ENCODE measurements at places on chromosomes 3 and 15. TPM values are rescaled to one million over a fixed set of nuclear protein-coding genes. Genes with fewer than 3 reads are reported as not detected.

Gene MESP2
- total RNA-seq, result 1.9 TPM

Gene TF
- 0.32 TPM for total RNA-seq

Gene SECISBP2L
- total RNA-seq, result 17.8 TPM

Gene NDN
- total RNA-seq, result 36.9 TPM

Gene GOLGA8T
- 0.17 TPM for total RNA-seq

Gene STARD9
- total RNA-seq, result 6.1 TPM

Gene TUSC7
- not detected for total RNA-seq

Gene CYP8B1
- total RNA-seq, result not detected

Gene TRPC1
- total RNA-seq, result 43.8 TPM

Measured in bronchial smooth muscle cell (primary cell).